CD8-positive, alpha-beta memory T cell (primary cell): ENCODE measurements at places on chromosomes 12 and 14. TPM values are rescaled to one million over a fixed set of nuclear protein-coding genes. Genes with fewer than 3 reads are reported as not detected.

The NPFF gene
- total RNA-seq: not detected

The MANSC1 gene
- 0.42 TPM for total RNA-seq

The KRT2 gene
- not detected for total RNA-seq

The COX6A1 gene
- total RNA-seq: 475 TPM

The IL22 gene
- total RNA-seq: 0.64 TPM

The CPNE6 gene
- not detected for total RNA-seq

The EIF2S1 gene
- total RNA-seq: 338 TPM

The PRB2 gene
- total RNA-seq: not detected
